ENCODE measurements at places on chromosomes 3 and 15.

GRCh38 chr15:56798639-56799038 is 65.3 kb upstream of the ZNF280D start:
- DNase-seq, result no peak

DNA sequence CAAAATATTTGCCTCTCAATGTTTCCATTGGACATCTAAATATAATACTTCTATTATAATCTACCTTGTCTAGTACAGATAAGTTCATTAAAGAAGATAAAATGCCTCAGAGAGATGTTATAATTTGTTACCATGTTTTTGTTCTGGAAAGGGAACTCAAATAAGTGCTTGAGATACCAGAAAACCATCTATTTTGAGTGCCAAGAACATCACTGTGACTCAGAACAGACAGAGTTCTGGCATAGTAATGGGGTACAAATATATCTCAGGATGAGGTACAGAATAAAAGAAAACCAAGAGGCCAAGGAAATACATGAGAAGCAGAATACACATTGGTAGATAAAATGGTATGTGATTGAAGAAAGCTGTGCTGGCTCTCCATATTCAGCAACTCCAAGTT is 58.9 kb downstream of the IMPG2 start:
- no peak for DNase-seq

DNA sequence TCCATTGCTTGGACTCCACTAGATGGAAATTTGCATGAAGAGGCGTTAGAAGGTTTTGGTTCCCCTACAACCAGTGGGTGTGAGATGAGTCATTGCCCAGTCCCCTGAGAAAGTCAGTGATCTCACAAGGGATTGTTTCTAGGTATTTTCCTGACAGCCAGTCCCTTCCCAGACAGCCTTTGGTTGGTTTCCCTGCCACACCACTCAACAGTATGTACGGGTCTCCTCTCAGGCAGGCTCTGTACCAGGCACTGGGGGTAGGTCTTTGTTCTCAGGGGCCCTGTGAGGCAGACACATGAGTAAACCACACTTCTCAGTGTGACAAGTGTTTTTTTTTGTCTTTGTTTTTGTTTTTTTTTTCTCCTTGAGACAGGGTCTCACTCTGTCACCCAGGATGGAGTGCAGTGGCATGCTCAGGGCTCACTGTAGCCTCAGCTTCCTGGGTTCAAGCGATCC is 4.0 kb downstream of the LAMP3 start:
- no peak for DNase-seq

DNA sequence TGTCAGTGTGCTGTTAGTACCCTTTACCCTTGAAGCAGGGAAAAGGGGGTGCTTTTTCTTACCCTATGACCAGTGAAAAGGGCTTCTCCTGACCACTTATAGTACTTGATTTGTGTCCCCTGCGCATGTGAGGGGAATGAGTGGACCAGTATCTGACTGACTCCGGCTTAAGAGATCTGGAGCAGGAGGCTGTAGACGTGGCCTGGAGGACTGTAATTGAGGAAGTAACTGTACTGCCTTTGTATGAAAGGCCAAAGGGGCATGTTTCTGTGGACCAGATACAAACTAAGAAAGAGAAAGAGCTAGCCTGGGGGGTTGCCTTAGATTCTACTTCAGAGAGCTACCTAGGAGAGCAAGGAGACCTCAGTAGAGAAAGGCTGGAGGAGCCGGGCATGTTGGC is 89.9 kb upstream of the TBL1XR1 start:
- no peak for DNase-seq

DNA sequence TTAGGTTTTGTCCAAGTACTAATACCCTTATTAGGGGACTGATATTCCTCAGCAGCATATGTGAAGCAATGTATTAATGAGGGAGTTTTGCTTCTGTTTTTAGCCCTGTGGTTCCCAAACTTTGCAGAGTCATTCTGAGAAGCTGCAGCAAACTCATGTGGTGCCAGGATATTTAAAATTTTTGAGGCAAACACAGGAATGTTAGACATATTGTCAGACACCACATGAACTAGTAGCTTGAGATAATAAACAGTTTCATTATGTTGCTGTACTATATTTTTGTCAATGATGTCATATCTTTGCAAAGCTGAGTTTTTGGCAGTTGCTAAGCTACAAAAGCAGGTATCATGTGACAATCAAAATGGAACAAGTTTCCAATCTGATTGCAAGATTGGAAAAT is 36.6 kb downstream of the ATP6V1A start:
- no peak for DNase-seq

- no peak for DNase-seq
These were observed 48.2 kb upstream of the SMAD6 start for GRCh38 chr15:66653852-66654251.

- no peak for DNase-seq
These were observed 81.6 kb downstream of the LRRC49 start for GRCh38 chr15:70974004-70974832.

DNA sequence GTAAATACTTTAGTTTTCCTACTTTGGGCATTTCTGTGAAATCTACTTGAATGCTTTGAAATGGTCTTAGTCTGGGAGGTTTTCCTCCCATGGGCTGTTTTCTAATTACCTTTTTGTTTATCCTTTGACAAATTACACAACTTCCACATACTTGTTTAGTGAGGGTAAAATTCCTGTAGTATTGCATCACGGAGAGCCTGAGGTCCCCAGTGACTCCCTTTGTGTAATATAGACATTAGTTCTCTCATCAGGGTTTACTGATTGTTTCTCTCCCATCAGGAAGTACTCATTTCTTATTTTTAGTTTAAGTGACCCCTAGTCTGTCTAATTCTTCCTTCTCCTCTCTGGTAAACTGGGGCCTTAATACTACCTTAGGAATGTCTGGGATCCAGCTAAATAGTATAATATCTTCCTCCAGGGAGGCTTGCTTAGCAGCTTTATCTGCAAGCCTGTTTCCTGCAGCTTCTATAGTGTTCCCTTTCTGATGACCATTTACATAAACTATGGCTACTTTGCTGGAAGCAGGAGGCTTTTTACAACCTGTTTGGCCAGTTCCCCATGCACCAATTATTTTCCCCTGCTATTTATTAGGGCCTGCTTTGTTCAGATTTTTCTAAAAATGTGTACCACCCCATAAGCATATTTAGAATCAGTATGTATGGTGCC is 87.2 kb upstream of the XCR1 start:
- no peak for DNase-seq

DNA sequence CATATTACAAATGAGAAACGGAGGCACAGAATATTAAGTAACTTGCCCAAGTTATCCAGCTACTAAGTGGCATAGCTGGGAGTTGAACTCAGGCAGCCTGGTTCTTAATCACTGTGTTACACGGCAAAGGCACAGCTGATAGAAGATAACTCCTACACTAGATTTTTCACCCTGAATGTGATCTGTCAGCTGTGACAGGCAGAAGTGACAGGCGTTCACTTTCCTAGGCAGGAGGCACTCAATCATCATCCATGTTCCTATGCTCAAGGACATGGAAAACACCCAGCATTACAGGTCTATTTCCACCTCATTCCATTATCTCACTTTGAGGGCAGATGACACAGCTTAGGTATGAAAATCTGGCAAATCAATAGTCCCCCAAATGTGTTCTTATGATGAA is 35.6 kb downstream of the TBC1D2B start:
- DNase-seq, result no peak

- no peak for DNase-seq
These were observed 283.2 kb upstream of the KCNH8 start for GRCh38 chr3:18864933-18865731.

DNA sequence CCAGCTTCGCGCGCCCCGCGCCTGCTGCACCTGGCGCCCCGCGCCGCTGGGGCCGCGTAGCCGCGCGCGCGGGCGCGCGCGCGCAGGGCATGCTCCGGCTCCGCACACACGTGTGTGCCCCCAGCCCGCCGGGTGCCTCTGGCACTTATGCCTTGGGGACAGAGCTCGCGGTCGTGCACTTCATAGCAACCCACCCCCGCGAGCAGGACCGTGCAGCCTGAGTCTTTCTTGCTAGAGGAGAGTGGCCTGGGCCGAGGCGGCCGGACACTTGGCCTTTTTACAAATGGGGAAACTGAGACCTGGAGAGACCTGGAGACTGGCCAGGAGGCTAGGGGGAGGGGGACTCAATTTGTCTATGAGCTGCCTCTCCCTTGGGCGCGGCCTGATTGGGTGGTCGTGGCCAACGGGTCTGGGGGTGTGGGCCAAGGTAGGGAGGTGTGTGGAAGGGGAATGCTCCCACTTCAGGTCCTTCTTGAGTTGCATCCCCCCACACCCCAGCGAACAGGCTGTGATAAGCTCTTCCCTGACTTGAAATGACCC is 562 bp downstream of the NBEAL2 start:
- DNase-seq, result no peak

DNA sequence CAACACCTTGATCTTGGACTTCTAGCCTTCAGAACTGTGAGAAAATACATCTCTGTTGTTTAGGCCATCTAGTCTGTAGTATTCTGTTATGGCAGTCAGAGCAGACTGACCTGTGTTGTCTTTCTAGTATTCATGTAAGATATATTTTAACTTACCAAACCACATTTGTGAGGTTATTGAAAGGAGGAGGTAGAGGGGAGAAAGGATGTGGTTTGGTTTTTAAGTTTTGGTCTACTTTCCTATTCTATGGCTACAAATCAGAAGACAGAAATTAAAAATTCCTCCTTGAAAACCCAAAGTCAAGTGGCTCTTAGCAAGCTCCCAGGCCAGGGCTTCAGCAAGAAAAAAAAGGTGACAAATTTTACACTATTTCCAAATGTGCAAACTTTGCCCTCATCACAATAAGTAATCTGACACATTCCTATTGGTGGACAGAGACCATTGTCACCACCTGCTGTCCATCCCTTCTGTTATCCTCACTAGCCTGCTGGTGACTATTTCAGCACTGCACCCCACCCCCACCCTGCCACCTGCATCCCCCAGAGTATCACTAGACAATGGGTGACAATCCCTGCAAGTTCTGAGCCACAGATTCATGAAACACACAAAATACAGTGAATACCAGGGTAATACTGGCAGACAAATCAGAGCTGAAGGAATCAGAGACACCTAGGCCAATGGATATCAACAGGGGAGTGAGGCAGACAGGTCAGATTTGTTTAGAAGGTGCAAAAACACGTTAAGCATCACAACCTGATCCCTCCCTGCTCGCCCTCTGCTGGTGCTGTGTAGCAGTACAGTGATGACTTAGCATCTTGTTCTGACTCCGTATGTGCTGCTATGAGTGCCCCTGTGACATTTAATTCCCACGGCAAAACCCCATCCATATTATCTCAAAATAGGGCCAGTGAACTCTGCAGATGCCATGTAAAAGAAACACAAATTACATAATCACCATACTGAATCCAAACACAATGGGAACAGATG is 79.0 kb upstream of the DCLK3 start:
- DNase-seq, result no peak

DNA sequence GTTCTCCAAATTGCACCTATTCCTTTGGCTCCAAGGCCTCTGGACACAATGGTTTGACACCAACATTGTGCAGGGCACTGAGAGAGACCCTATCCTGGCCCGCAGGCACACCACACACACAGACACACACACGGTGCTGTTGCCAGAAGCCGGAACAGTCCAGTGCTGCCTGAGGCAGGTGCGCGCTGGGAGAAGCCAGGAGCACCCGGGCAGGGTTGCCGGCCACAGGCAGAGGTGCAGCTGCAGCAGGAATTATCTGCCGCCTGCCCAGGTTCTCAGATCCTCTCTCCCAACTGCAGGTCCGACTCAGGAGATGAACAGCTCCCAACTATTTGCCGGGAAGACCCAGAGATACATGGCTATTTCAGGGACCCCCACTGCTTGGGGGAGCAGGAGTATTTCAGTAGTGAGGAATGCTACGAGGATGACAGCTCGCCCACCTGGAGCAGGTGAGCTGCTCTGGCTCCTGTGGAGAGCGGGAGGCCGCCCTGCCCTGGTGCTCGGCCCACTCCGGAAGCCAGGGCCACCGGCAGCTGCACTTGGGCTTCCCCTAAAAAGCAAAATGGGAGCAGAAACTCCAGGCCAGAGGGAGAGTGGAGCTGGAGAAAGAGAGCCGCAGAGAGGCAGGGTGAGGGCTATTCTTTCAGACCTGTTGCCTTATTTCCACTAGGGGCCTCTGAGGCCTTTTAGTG is 42.9 kb downstream of the CHDH start:
- no peak for DNase-seq

DNA sequence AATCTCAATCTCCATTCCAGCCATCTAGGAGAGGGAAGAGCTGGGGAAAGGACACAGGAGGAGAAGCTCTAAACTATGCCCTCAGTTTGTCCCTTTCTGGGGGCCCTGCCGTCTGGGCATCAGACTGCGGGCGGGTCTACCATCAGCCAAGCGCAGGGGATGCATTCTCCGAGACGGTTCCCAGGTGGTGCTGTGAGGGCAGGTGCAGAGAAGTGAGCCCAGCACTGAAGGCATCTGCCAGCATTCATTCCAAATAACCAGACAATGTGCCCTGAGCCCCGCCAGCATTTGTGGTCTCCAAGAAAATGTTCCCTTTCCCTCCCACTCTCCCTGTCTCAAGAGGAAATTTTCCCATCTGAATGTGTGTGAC is 265.7 kb downstream of the XXYLT1 start:
- DNase-seq, result no peak

GRCh38 chr3:161310649-161311423 is 60.5 kb downstream of the SPTSSB start:
- no peak for DNase-seq

- DNase-seq, result no peak
These were observed 427.2 kb upstream of the CBLB start for GRCh38 chr3:106296062-106296461.

DNA sequence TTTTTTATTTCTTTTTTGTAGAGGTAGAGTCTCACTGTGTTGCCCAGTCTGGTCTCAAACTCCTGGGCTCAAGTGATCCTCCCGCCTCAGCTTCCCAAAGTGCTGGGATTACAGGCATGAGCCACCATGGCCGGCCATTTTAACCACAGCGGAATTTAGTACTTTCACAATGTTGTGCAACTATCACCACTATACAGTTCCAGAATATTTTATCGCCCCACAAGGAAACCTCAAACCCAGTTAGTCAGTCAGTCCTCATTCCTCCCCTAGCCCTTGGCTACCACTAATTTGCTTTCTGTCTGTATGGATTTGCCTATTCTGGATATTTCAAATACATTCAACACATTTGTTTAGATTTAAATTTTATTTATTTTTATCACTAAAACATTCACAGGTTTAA is 15.5 kb upstream of the HOMER2 start:
- DNase-seq, result no peak

DNA sequence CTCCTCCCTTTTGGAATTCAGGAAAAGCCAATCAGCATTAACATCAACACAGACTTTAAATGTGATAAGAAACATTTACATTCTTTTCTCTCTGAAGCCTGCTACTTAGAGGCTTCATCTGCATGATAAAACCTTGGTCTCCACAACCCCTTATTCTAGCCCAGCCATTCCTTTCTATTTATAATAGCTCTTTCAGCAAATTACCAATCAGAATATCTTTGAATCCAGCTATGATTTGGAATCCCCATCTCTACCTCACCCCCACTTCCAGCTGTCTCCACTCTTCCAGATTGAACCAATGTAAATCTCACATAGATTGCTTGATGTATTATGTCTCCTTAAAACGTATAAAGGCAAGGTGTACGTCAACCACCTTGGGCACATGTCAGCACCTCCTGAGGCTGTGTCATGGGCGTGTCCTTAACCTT is 139.7 kb downstream of the TUSC7 start:
- no peak for DNase-seq

- DNase-seq, result no peak
These were observed 29.3 kb downstream of the NFKBIZ start for GRCh38 chr3:101878589-101878988.
